ENCODE measurements at places on chromosomes 3 and 15.

- no peak for DNase-seq
Observed at GRCh38 chr3:115239717-115240116, 92.6 kb upstream of the ZBTB20 start.

DNA sequence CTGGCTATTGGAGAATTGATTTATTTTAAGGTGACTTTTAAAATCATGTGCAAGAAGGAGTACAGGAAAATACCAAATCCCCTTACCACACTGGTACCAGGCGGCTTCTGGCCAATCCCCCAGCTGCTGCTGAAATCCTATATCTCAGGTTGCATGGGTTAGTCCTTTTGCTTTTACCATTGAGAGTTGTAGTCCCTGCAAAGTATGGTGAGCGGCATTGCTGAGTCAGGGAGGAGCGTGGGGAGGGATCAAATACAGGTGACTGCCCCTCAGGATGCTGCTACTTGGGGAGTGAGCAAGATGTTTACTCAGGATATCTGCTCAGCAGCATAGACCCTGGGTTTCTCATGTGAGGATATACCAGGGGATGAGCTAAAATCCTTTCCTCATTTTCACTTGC, 131.9 kb upstream of the STAC start:
- DNase-seq, result no peak

DNA sequence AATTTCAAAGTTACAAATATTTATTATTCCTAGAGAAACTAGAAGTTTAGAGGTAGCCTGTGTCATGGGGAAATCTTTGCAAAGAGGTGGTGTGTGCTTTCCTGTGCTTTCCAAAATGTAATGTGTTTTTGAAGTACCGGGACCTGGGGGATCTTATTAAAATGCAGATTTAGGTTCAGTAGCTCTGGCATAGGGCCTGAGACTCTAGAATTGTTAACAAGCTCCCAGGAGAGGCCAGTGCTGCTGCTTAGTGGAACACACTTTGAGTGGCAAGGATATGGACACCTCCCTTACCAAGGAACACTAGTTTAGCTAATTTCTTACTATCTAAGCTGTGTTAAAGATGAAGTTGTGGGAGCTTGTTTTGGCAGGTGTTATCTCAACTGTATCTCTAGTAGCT, 428.9 kb downstream of the VGLL3 start:
- no peak for DNase-seq

GRCh38 chr15:86932456-86932855, 852.8 kb downstream of the AGBL1 start:
- DNase-seq, result no peak

DNA sequence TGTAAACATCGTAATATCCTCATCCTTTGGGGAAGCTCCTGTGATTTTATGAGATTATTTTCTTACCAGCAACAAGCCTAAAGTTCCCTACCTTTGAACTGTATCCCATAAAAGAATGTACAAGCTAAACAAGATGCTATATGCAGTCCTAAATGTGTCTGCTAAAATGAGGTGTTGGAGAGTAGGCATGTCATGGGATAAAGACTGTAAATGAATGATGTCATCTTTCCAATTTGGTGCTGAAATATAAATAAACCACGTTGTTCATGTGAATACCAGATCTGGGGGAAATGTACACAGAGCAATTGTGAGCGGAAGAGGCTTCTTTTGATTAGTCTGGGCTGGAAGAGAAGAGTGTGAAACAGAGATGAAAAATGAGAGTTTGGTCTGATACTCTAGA, 214.9 kb upstream of the WNT5A start:
- no peak for DNase-seq

GRCh38 chr3:72050048-72050632, 265.2 kb upstream of the PROK2 start:
- no peak for DNase-seq

DNA sequence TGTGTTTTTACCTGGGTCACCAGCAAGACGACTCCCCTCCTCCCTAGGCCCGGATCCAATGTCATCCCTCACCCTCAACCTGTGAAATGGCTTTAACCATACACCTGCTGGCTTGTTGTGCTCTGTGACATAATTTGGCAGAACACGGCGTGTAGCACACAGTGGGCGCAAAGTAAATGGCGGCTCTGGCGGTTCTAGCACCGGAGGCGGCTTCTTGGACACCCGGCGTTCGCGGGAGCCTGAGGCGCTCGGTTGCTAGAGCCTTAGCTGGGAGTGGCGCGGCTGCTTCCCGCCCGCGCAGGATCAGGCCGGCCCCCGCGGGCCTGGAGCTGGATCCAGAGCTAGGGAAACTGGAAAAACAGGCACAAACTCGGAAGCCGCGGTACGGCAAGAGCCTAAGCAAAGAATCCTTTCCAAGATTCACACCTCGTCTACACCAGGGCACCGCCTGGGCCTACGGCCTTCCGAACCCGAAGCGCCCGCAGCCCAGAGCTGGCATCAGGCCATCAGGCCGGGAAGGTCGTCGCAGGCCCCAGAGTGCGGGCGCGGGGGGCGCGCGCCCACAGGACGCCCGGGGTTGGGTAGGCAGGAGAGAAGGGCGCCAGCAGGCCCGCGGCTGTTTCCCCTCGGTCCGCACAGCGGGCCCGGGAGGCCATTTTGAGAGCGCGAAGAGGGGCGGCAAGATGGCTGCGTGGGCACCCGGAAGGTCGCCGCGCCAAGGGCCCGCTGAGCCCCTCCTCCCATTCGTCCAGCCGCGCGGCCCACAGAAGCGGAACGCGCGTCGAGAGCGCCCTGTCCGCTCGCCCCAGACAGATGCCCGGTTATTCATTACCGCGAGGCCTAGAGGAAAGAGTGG, 43.9 kb upstream of the POLG start:
- DNase-seq, result no peak

DNA sequence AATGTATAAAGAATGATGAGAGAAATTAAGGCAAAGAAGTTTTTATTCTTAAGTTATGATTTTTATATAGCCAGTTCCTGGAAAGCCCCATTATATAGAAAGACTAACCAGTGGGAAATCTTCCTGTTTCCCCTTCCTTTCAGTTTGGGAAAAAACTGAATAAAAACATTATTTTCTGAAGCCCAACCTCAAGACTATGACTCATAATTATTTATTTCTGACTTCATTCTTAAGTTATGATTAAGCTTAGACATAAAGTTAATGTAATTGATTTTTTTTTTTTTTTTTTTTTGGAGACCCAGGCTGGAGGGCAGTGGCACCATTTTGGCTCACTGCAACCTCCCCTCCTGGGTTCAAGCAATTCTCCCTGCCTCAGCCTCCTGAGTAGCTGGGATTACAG, 55.8 kb downstream of the TRPC1 start:
- DNase-seq, result no peak

DNA sequence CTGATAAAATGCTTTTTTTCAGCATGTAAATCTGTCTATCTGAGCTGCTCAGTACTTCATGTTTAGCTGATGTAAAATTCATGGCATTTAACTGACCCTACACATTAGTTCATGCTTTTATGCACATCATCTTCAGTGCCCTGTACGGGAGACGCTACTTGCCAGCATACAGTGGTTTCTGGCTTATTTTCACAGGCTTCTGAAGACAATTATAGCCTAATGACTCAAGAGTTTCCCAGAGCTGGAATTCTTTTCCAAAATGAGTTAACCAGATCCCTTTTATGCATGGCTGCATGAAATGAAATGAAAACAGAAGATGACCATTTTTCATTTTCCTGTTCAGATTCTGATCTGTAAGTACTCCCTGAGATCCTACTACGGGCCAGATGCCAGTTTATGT, 1061.5 kb downstream of the ROBO2 start:
- DNase-seq, result no peak

DNA sequence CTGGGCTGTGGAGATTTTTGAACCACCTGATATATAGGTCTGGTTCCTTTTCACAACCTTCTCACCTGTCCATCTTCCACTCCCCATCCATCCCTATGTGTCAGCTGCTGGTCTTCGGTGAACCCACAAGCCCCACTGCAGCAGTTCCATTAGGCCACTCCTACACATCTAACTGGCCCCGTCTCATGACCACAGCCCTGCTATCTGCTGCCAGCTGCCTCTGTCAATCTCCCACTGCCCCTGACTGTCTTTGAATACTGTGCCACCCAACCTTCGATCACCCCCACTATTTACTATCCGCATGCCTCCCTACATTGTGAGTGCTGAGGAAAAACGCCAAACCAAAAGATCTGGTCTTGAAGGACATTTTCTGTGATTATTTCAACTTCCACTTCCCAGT, 795.4 kb downstream of the IGSF11 start:
- DNase-seq, result no peak

DNA sequence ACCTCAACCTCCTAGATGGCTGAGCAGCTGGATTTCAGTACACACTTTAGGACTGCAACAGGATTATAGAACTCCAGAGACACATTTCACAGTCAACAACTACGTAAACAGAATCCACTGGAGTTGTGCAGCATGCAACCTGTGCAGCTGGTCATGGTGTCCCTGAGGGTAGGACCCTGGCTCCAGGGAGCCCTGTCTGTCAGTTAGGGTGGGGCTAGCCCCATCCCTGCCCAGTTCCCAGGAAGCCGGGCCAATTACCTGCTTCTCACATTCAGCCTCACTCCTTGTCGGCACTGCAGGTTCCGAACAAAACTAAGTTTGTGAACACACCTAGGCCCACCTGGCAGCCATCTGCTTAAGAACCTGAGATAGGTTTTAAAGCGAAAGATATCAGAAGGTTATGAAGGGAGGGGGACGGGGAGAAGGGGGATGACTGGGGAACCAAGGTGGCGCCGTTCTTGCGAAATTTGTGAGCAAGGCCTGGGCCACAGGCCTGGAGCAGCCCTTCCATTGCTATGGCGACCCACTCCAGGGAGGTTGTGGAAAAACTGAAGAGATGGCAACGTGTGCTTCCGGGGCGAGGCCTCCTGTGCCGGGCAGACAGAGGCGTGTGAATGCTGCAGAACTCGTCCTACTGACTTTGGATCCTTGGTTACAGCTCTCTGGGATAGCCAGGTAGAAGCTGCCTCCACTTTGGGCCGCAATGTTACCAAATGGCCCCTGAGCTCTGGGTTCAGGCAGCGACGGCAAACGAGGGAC, 25.3 kb downstream of the ACSBG1 start:
- DNase-seq, result no peak

DNA sequence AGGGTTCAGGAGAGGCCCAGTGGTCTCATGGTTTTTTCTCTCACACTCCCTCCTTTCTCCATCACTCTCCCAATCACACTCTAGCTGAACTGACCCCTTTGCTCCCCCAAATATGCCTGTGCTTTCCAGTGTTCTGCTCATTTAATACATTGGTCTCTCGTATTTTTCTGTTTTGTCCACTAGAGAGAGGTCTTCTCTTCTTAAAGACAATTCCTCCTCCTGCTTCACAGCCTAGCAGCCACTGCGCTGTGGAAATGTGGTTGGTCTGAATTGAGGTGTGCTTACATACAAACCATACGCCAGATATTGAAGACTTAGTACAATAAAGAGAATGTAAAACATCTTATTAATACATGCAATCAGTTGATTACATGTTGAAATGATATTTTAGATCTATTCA, 60.6 kb upstream of the XCR1 start:
- DNase-seq, result no peak
